Left cardiac atrium (tissue), 4 donors: ENCODE measurements at places on chromosomes 16 and 17. TPM values are rescaled to one million over a fixed set of nuclear protein-coding genes. Genes with fewer than 3 reads are reported as not detected.

GRCh38 chr16:56192986-56193945 lies 2.0 kb downstream of the GNAO1 start:
- DNase-seq, result no peak

GRCh38 chr16:49484936-49485335 lies 111.3 kb downstream of the C16orf78 start:
- DNase-seq, result no peak

- no peak for DNase-seq
Measured at GRCh38 chr17:64536913-64537312, 30.1 kb downstream of the CEP95 start.

GRCh38 chr17:43341715-43342588 lies 56.8 kb upstream of the ARL4D start:
- DNase-seq, result no peak

DNA sequence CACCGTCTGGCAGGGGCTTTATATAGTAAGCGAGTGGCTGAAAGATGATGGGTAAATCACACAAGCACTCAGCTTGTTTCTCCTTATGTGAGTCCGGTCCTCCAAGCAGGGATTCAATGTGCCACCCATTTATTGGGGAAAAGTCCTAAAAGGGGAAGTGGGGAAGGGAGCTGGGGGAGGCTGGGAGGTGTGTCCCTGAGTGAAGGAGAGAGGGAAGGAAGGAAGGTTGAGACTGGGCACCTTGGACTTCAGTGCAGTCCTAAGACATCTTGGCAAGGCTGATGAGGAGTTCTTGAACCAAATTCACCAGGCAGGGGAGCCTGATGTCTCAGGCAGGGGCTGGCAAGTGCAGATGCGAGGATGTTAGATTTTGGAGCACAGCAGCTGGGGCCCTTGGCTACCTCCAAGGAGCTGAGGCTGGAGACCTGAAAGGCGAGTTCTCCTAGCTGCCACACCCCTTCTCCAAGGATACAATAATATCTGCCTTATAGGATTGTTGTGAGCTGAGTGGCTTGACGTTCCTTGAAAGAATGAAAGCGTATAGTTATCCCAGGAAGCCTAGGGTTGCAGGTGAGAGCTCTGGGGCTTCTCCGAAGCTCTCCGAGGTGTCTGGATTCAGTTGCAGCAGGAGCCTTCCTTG lies 23.0 kb upstream of the CYLD start:
- DNase-seq, result no peak

DNA sequence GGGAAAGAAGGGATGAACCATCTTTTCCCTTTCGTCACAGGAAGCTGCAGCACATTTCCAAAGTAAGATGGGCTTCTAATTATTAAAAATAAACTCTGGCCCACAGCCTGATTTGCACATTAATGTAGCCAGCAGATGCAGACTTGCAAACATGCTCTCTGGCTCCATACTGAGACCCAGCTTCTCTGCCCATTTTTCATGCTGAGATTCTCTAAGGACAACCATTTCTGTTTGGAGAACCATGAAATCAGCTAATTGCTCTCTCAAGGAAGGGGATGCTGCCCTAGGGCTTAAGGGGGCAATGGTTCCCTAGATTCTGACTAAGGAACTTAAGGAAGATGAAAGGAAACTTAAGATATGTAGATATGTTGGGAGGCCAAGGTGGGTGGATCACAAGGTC lies 63.0 kb upstream of the CES5A start:
- no peak for DNase-seq

DNA sequence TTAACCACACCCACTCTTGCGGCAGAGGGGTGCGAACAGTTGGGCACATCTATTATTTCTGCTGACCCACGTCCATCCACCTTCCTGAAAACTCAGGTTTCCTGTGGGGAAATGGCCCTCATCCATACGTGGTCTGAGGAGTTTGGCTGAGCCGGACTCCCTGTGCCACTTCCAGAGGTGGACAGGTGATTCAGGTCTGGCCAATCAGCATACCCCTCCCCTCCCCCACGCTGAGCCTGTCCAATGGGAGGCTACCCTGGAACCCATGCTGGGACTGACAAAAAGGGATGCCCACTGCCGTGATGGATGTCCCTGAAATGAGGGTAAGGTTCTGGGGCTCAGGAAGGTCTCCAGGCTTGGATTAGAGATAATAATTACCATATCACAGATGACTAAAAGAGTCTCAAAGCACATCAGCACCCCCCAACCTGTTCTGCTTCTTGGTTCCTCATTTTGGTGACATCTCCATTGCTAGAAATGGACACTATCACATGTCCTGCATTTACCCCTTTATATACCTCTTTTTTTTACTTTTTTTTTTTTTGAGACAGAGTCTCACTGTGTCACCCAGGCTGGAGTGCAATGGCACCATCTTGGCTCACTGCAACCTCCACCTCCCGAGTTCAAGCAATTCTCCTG lies 5.3 kb upstream of the MAPK7 start:
- DNase-seq, result no peak

DNA sequence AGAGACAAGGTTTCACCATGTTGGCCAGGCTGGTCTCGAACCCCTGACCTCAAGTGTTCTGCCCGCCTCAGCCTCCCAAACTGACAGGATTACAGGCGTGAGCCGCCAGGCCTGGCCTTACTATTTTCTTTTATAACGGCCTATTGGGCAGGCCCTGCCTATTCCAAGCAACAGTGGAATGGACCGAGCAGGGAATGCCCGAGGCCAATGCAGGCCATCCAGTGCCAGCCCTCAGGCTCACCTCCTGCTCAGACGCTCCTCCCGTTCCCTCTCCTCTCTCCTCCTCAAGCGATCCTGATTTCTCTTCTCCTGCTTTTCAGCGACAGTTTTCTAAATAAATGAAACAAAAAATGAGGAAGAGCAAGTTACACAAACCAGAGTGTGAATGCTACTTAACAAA lies 12.4 kb downstream of the HBQ1 start:
- no peak for DNase-seq

Gene HOXB7
- total RNA-seq, result 0.44 TPM

Gene CCL16
- not detected for total RNA-seq

DNA sequence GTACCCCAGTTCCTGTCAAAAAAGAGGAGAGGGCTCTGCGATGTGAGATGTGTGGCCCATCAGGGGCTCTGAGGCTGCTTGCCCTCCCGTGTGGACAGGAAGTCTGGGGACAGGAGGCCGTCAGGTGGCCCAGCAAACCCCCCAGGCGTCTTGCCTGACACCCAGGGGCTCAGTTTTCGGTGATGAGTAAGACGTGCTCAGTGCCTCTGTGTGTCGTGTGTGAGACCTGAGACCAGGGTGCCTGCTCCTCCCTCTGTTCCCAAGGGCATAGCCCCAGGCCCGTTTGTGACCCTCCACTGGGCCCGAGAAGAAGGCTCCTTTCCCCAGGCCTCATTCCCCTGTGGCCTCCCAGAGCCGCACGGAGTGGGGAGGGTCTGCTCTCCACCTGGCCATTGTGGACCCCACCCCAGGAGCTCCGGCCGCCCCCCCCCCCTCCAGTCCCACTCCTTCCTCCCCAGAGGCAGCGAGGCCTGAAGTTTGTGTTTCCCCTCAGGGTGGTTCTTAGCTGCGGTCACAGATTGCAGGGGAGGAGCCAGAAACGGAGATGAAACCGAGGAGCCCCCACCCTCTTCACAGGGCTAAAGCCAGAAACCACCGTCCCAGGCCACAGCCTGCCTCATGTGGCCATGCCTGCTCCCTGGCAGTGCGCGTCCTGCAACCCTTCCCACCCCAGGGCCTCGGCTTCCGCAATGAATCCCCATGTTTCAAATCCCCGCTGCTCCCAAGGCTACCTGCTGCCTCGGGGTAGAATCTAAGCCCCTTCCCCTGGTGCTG lies 4.9 kb upstream of the ACTG1 start:
- peak; percentile 34 for DNase-seq

Gene DRC7
- total RNA-seq, result not detected

GRCh38 chr17:82947051-82947991 lies 107.5 kb upstream of the ZNF750 start:
- DNase-seq, result peak; percentile 9

Gene TMEM204
- total RNA-seq, result 26.7 TPM

DNA sequence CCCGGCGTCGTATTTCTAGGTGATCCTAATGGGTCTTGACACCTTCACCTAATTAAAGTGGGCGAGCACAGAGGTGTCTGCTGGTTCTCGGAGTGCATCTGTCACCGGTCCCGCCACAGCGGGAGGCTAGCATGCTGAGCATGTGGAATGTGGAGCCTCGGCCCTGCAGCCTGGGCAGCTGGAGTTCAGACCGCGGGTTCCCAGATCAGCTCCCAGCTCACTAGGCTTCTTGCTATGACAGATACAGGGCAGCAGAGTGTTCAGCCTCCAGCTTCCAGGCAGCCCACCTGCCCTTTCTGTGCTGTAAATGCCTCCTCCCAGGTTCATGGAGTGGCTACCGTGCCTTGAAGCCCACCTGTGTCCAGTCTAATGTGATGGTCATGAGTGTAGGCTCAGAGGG lies 166.7 kb downstream of the CPPED1 start:
- no peak for DNase-seq

GRCh38 chr17:45428931-45429338 lies 3.7 kb downstream of the ARHGAP27 start:
- DNase-seq, result no peak

DNA sequence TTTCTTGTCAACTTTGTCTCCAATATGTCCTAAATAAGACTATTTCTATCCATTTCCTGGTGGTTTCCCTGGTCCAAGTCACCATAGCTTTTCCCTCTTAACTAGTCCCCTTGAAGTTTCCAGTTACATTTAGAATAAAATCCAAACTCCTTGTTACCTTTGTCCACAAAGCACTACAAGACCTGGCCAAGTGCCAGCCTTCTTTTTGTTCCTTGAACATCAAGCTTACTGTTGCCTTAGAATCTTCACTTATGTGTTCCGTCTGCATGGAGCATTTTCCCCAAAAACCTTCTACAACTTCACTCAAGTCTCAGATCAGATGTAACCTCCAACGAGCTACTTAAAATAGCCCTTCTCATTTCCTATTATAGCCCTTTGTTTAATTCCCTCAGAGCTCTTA lies 101.4 kb downstream of the ITFG1 start:
- DNase-seq, result no peak

Gene RNF222
- total RNA-seq, result not detected

DNA sequence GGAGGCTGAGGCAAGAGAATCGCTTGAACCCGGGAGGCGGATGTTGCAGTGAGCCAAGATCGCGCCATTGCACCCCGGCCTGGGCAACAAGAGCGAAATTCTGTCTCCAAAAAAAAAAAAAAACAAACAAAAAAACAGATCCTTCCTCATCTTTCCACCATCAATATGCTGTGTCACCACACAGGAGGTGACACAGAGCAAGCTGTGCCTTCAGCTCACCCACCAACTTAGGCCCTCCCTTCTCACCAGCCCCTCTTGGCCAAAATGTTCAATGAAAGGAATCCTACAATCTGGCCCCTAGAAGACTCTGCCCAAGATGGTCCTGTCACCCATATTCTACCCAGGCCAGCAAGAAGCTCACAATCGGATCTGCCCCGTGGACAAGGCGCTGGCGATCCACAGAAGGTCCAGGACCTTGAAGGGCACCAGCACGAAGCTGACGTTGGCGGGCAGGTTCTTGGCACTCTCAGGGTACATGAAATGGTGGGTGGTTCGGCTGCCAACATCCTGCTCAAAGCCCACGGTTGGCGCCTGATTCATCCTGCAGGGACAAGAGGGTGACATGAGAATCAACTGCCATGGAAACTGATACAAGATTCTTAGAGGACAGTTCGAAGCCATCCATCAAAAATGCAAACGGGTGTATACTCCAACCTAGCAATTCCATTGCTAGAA lies 41.4 kb downstream of the DDX19A start:
- DNase-seq, result peak; percentile 39

DNA sequence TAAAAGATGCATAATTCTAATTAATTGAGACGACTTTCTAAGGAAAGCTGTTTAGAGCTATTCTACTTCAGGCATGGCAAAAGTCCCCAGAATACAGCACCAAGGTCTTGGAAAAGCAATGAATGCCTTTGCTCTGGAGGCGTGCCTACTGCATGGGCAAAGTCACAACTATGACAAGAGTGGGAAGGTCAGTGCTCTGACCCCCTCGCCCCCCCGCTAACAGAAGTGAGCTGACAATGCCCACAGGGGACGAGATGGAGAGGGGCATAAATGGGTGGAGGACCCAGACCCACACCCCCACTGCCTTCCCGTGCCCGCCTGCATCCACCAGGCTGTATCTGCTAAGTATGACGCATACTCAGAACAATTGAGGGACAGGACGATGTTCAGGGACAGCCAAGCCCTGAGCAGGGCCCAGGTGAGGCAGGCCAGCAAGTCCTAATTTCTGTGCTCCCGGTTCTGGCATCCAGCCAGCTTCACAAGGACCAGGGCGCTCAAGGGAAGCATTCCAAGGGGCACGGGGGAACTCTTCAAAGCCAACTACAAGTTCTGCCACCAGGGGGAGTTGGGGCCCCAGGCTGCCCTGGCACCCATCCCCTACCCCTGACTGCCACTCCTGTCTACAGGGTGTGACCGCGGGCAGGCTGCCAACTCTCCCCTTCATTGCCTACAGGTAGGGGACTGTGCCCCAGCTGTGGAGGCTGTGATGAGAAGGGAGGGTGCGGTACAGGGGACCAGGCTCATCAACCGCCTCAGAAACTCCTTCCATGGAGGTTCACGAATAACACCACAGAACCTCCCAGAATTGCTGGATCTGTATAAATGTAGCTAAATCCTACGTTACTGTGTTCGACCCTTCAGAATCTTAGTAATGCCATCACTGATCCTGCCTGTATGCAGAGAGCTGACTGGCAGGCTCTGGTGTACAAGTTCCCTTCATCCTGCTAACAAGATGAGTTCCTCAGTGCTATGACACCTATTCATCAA lies 20.8 kb downstream of the NPRL3 start:
- DNase-seq, result peak; percentile 68

- DNase-seq, result no peak
Measured at GRCh38 chr16:50664270-50664669, 16.8 kb downstream of the SNX20 start.

Gene GCGR
- not detected for total RNA-seq

DNA sequence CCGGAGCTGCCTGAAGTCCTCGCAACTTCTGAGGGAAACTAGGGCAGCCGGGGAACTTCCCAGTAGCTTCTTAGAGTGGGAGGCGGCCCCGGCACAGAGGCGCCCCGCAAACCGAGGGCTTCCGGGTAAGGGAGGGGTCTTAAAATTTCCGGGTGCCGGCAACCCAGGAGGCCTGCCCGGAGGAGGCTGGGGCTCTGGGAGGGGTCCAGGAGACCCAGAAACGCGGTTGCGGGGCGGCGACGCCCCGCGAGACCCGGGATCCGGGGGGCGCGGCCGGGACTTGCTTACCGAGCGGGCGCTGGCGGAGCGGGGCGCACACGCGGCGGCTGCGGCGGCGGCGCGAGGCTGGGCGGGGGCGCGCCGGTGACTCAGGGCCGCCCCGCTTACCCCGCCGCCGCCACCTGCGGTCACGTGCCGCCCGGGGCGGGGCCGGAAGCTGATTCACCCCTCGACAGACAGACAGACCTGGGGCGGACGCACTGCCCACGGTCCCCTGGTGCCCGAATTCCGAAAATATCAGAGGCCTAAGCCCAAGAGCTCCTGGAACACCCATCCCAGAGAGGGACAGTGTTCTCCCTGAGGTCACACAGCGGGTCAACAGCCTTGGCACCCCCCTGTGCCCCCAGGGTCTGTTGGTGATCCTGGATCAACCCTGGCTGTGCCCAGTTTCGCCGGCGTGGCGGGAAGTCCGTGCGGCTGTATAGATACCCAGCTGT lies at the start of gene FAM83G:
Gene FAM83G, minus strand, starts transcription at position 344 of the 716 bp plus-strand sequence. CDS start 723 bp downstream, outside the sequence.
- DNase-seq, result peak; percentile 86
